Dermis microvascular lymphatic vessel endothelial cell (primary cell): ENCODE measurements at places on chromosomes 5 and 9.

DNA sequence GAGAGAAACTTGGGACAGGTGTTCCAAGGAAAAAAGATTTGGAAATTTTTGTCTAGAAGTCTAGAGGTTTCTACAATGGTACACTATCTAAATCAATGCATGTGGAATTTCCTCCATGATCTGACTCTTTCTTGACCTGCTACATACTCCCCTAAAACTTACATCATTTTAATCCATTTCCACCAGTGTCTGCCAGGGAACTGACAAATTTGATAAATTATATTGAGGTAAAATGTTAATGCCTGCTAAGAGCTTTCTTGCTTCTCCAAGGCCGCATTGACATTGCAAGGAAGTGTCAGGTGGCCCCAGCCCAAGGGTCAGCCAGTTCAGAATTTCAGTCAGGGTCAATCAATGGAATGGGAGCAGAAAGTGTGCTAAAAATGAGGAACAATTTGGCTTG lies 163.4 kb upstream of the FBXL17 start:
- DNase-seq, result no peak

- DNase-seq, result no peak
Measured at GRCh38 chr5:81638471-81638870, 112.4 kb downstream of the SSBP2 start.

GRCh38 chr5:14004598-14005394 lies 60.3 kb upstream of the DNAH5 start:
- no peak for DNase-seq

DNA sequence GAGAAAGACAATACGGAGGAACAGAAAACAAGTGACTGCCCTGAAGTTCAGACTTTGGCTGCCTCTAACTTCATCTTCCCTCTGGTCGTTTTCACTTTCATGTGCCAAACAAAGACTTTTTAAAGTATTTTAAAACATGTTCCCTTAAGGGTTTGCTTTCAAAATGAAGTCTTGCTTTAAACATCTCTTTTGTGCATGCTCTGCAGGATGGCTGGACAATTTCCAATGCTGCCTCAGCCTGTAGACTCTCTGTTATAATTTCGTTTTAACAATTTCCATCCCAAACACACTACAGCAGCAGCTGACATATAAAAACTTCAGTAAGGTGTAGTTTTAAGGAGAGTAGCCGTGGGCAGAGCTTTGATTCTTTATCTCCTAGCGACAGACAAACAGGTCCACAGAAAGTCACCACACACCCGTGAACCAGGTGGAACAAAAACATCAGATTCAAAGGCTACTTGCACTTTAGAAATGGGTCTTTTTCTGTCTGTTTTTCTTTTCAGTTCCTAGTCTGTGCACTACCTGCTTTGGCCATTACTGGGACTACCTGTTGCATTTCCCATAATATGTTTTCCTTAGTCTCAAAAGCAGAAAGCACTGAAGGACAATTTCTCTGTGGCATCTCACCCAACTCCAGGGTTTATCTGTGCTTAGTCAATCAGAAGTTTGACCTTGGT lies 308.9 kb downstream of the DTWD2 start:
- DNase-seq, result no peak

DNA sequence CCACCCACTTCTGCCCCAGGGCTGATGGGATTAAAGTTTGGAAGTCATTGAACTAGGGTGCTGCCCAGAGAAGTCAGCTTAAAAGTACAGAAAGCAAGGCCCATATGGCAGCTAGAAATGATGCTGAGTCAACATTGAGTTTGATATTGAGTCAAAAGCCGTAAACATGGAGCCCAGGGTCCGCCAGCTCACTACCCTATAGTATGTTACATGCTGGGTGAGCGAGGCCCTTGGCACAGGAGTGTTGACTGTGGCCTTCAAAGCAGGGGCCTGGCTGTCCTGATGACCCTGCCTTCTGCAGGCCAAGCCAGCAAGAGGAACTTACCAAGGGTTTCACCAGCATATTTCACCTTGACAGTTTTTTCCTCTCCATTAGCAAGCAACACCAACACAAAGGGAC lies 222.5 kb downstream of the GRIA1 start:
- DNase-seq, result no peak

GRCh38 chr5:73435759-73436534 lies 12.6 kb downstream of the FOXD1 start:
- DNase-seq, result no peak

DNA sequence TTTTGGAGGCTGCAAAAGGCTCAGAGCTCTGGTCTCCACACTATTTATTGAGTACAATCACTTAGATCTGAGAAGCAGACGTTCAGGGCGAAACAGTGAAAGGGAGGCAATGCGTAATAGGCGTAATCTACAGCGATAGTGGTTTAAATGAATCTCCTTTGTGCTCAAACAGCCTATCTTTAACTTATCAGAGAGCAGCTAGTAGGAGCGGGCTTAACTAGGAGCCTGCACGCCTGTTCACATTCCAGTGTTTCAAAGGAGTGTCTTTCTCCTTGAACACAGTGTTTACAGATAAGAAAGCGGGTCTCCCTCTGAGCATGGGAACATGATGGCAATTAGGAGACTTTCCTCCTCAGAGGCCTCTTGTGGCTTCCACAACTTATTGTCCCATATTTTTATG lies 49.4 kb downstream of the AP3B1 start:
- DNase-seq, result no peak

GRCh38 chr9:18379073-18379811 lies 94.7 kb upstream of the ADAMTSL1 start:
- DNase-seq, result peak; percentile 94

GRCh38 chr5:115626445-115626823 lies 598 bp upstream of the TMED7 start:
- DNase-seq, result peak; percentile 71

DNA sequence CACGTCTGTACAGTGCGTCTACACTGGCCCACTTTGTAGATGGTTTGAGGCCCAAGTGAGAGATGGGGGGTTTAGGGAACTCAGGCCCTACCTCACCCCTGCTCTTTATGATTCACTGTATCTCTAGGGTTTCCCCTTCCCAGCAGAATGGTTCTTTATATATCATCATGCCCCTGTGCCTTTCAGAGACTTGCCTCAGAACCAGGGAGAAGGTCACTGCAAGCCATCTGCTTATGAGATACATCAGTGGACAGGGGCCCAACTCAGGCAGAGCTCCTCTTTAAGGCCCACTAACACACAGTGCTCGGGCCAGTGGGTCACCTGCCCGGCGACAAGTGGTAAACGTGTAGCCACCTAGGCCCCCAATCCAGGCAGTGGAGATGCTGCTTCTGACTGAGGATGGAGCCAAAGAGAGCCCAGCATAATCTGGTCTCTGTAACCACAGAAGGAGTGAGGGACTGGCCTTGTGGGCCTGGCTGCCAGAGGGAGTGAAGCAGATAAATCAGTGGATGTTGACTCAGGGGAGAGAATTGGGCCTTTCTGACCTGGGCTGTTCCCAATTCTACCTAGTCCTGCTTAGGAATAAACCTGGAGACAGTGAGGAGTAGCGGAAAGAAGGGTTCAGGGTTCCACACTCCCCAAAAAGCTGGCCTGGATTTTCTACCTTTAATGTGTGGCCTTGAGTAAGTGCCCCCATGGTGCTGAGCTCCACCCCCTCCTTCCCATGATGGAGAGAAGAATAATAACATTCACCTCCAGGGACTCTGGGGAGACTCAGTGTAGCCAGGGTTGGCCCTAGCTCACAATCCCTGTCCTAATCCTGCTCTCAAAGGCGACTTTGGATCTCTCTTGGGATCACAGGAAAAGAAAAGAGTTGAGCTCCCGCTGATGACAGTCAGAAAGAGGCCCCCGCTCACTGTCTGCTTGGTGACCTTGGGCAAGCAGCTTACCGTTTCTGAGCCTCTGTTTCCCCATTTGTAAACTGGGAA lies 2.8 kb upstream of the DUSP1 start:
- DNase-seq, result no peak

DNA sequence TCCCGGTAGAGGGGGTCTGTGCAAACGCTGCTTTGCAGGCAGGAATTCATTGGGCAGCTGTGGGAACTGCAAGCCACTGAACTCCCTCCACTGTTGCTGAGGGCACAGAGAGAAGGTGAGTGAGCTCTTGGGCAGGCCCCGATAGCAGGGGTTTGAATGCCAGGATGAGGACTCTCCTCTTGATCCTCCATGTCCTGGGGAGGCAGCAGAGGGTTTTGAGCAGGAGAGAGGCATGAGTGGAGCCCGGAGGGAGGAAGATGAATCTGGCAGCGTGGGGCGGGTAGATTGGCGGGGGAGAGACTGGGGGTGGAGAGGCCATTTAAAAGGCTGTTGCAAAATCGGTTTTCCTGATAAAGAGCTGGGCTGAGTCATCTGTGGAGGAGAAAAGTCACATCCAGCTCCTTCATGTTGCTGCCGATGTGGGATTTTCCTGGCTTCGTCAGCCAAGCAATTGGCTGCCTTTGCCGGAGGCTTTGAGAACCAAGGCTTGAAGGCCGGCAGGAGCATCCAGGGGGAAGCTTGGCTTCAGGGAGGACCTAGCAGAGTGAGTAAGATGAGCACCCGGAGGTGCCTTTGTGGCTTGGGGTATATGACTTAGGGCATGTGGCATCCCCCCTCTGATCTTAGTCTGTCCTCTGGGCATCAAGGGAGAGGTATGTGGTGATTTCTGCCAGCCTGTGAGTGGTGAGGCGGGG lies at the start of gene SYNPO:
SYNPO (plus strand) TSS at position 350 of the 695 bp plus-strand sequence. CDS start 7,616 bp downstream, outside the sequence.
- peak; percentile 55 for DNase-seq

GRCh38 chr9:95085036-95085770 lies 232.3 kb downstream of the FANCC start:
- DNase-seq, result no peak

DNA sequence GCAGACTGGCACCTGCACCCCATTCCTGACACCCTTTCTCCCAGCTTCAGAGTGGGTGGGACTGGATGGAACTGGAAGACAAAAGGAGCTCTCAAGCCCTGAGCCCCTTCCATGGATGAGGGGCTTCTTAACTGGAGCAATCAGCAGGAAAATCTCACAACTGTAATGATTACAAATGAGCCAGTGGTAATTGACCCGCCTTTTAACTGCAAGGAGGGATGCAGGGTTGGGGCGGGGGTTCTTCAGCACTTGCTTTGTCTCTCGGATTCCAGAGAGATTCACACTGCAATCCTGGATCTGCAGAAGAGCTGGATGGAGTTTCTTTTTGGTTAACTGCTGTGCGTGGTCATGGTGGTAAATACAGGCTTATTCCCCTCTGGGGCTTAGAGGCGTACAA lies 160.1 kb upstream of the SHB start:
- DNase-seq, result no peak

DNA sequence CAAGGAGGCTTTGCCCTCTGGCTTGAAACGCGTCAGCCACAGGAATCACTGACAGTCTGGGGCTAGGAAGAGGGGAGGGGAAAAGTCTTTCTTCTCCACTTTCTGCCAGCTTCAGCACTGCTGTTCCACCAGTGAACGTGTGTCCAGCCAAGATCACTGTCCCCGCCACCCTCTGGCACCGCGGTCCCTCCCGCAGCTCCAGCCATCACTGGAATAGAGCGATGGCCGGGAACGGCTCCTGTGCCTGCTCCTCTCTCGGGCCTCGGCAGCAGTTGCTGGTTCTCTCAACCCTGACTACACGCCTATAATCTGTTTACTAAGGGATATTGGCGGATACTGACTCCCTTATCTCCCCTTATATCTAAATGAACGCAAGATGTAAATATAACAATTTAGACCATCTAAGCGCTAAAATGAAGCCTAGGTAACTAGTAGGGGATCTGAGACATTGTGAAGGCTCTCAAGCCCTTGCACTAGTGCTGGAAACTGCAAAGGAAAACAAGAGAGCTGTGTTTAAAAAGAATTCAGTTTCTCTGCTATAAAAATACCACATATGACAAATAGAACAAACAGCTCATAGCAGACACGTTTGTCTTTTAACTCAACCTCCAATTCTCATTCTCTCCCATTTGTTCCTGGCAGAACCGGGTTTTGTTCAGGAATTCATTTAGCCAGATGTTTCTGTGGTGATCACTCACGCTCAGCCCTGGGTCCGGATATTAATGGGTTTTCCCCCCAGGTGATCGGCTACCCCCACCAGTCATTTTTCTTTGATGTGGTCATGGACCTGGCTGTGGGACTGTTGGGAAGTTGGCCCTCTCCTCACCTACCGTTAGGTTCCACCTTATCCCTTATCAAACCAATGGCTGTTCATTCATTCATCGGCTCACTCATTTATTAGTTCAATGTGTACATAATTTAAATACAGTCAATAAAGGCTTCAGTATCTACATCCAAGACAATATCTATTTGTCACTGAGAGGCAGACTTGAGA lies 149.8 kb downstream of the MED10 start:
- DNase-seq, result no peak

- peak; percentile 6 for DNase-seq
Measured at GRCh38 chr5:58717303-58718007, 134.6 kb downstream of the RAB3C start.

GRCh38 chr5:171629628-171630349 lies 155.8 kb upstream of the SMIM23 start:
- peak; percentile 20 for DNase-seq

- peak; percentile 54 for DNase-seq
Measured at GRCh38 chr5:170571875-170572852, 68.3 kb downstream of the KCNIP1 start.

DNA sequence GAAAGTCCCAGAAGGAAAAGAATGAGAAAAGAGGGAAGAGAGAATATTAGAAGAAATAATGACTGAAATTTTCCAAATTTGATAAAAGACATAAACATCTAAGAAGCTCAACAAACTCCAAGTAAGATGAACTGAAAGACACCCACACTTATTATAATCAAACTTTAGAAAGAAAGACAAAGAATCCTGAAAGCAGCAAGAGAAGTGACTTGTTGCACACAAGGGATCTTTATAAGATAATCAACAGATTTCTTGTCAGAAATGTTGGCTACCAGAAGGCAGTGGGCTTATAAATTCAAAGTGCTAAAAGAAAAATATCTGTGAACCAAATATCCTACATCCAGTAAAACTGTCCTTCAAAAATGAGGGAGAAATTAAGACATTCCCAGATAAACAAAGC lies 49.0 kb upstream of the FNIP1 start:
- no peak for DNase-seq

DNA sequence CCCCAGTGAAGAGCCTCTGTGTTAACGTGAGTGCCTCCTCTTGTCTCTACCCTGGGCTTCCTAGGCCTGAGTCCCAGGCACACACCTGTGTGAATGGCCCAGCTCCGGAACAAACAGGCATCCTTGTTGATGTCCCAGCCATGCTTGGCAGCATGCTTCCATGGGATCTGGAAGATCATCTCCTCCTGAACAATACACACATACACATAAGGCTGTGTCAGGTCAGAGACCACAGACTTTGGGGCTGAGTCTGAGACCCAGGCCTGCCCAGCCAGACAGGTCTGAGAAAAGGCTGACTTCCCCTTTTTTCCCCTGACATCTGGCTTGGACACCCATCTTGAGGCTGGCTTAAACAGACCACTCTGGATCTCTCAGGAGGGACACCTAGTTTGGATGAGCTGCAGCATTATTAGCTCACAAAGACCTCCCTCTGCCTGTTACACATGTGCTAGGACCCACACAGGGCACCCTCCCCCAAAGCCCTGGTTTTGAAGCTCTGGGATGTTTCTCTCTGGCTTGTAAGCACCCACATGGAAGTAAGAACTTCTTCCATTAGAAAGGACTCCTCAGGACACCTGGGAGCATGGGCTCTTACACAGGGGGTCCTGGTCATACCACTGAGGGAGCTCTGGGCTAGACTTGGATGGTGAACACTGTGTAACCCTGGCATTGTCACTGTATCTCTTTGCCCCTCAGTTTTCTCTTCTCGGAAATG lies 2.6 kb downstream of the IRF1 start:
- no peak for DNase-seq
